ENCODE measurements at places on chromosomes 1 and 21. TPM values are rescaled to one million over a fixed set of nuclear protein-coding genes. Genes with fewer than 3 reads are reported as not detected.

Gene CYP4B1
- total RNA-seq = not detected

Gene F11R
- total RNA-seq = 18.5 TPM

Gene NBPF20
- 2.5 TPM for total RNA-seq

Gene OR2AK2
- not detected for total RNA-seq

Gene TMEM54
- total RNA-seq = 27.7 TPM

Gene OLIG1
- total RNA-seq = not detected

Gene ELOVL1
- 42.6 TPM for total RNA-seq

Gene GOLT1A
- total RNA-seq = not detected

Gene LRRC71
- total RNA-seq = not detected

Gene EFNA1
- total RNA-seq = 24.6 TPM

Gene FAM229A
- 2.7 TPM for total RNA-seq

Gene ZSWIM5
- 1.8 TPM for total RNA-seq

Gene REN
- not detected for total RNA-seq

Gene KANK4
- 0.03 TPM for total RNA-seq

Gene LCE2C
- total RNA-seq = not detected

Gene DNASE2B
- total RNA-seq = not detected

Gene AQP10
- total RNA-seq = not detected

Gene IFI44
- 171 TPM for total RNA-seq

Gene CHI3L1
- total RNA-seq = not detected

Gene DR1
- 110 TPM for total RNA-seq

Gene SHISAL2A
- total RNA-seq = not detected

Gene CAMSAP2
- 19.5 TPM for total RNA-seq

Gene ITGB3BP
- 53.9 TPM for total RNA-seq

Gene CTH
- 4.8 TPM for total RNA-seq

Gene SLC1A7
- not detected for total RNA-seq

Gene RORC
- total RNA-seq = not detected

Gene DONSON
- total RNA-seq = 80.6 TPM

Gene GJC2
- 0.17 TPM for total RNA-seq

Gene C1orf141
- not detected for total RNA-seq

Gene LCE6A
- total RNA-seq = not detected

Gene LCE3D
- total RNA-seq = not detected

Gene OLFML2B
- total RNA-seq = 0.29 TPM

Gene MGST3
- 107 TPM for total RNA-seq

Gene XCL1
- not detected for total RNA-seq

Gene LGALS8
- total RNA-seq = 97.9 TPM

Gene CHI3L2
- total RNA-seq = not detected

Gene ZNF436
- 9.4 TPM for total RNA-seq

Gene KRTAP13-4
- not detected for total RNA-seq

Gene ATAD3C
- total RNA-seq = 0.06 TPM

Gene ESPN
- total RNA-seq = not detected

Gene KPRP
- not detected for total RNA-seq

Gene CACNA1S
- total RNA-seq = not detected

Gene CNKSR1
- 1.3 TPM for total RNA-seq

Gene SYNC
- 63.1 TPM for total RNA-seq

Gene RBM11
- total RNA-seq = 4.1 TPM

Gene C1orf216
- 21.2 TPM for total RNA-seq

Gene ANGEL2
- 12.0 TPM for total RNA-seq

Gene TMEM167B
- 27.9 TPM for total RNA-seq

Gene WNT9A
- total RNA-seq = 1.8 TPM

Gene TMEM61
- total RNA-seq = not detected

Gene PRR9
- not detected for total RNA-seq

Gene C1orf53
- total RNA-seq = 28.6 TPM

Gene MROH9
- not detected for total RNA-seq

Gene KRTAP7-1
- total RNA-seq = not detected

Gene SPRR2G
- total RNA-seq = not detected

Gene DENND2C
- total RNA-seq = 3.2 TPM
